Caco-2 (cell line): ENCODE measurements at places on chromosomes 11 and 22. TPM values are rescaled to one million over a fixed set of nuclear protein-coding genes. Genes with fewer than 3 reads are reported as not detected.

MICALL1 gene
- 43.5 and 46.7 TPM in 2 replicates for total RNA-seq

TTC38 gene
- total RNA-seq, result 44.5 and 48.9 TPM in 2 replicates

BRMS1 gene
- 58.1 and 58.2 TPM in 2 replicates for total RNA-seq

C11orf42 gene
- total RNA-seq, result not detected in 2 replicates

OR10D3 gene
- total RNA-seq, result not detected in 2 replicates

C1QTNF6 gene
- total RNA-seq, result 7.4 and 7.7 TPM in 2 replicates

PHOX2A gene
- total RNA-seq, result not detected in 2 replicates

LSP1 gene
- total RNA-seq, result 1.5 TPM in 1 of 2 replicates, not detected in the other

ACR gene
- not detected in 2 replicates for total RNA-seq

P4HA3 gene
- 0.42 TPM in 1 of 2 replicates, not detected in the other for total RNA-seq

MUC6 gene
- total RNA-seq, result not detected in 2 replicates

DEUP1 gene
- 0.25 and 0.60 TPM in 2 replicates for total RNA-seq

SNX19 gene
- 79.8 and 82.4 TPM in 2 replicates for total RNA-seq

COX8A gene
- total RNA-seq, result 376 and 448 TPM in 2 replicates

GUCY1A2 gene
- total RNA-seq, result not detected in 2 replicates

SYT8 gene
- 11.3 and 14.9 TPM in 2 replicates for total RNA-seq

C1QTNF5 gene
- total RNA-seq, result 0.56 and 1.2 TPM in 2 replicates

DEFB131B gene
- total RNA-seq, result not detected in 2 replicates

CYP2D6 gene
- 1.7 TPM in 2 replicates for total RNA-seq

FGF19 gene
- total RNA-seq, result 1.1 and 1.7 TPM in 2 replicates

MRGPRF gene
- total RNA-seq, result 0.14 TPM in 1 of 2 replicates, not detected in the other

KDM4E gene
- total RNA-seq, result not detected in 2 replicates
